CD4-positive, alpha-beta T cell treated with Interleukin-6 at 100 ng/mL for 8 hours (primary cell): ENCODE measurements at places on chromosomes 16 and 17.

DNA sequence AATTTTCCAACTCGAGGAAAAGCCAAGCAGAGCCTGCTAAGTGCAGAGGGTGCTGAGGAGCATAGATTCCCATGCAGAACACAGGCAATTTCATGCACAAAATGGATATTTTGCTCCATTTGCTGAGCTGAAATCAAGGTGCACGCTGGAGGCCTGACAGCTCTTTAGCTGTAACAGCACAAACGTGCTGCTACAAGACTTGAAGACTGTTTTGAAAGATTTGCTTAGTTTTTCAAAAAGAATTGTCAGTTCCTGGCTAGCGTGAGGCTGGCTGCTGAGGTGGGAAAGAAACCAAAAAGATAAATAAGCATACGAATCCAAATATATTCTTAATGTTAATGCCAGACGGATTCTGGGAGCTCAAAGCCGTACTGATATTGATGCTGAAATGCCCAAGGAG is 309.0 kb upstream of the MAF start:
- DNase-seq: no peak

GRCh38 chr17:859061-859823 is 77.1 kb downstream of the MRM3 start:
- DNase-seq: no peak

- no peak for DNase-seq
These were observed 27.0 kb upstream of the DOC2B start for GRCh38 chr17:208429-208828.

- no peak for DNase-seq
These were observed 21.6 kb downstream of the ZSWIM7 start for GRCh38 chr17:15977894-15978293.

GRCh38 chr16:47590472-47590871 is 129.3 kb downstream of the PHKB start:
- no peak for DNase-seq

- DNase-seq: no peak
These were observed 44.1 kb upstream of the EMP2 start for GRCh38 chr16:10624527-10624926.

DNA sequence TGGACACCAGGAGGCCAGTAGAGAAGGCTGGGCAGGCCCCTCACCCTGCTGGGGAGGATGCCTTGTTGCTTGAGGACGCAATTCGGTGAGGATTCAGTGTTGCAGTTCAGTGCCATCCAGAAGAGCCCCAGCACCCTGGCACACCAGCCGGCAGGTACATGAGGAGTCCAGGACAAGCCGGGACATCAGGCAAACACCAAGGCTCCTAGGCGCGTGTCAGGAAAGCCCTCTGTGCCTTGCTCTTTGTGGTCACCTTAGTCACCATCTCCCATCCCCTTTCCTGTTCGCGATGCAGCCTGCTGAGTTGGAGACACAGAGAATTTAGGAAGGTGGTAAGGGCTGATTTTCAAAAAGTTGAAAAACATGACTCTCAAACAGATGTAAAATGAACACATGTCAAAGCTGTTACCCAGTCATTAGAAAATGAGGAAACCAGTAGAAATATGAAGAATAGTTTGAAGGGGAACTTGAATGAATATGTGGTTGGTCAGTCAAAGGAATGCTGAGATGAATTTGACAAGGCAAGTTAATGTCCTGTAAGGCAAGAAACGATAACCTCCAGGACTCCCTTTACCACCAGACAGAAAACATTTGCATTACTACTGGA is 2.3 kb upstream of the NCBP3 start:
- no peak for DNase-seq

DNA sequence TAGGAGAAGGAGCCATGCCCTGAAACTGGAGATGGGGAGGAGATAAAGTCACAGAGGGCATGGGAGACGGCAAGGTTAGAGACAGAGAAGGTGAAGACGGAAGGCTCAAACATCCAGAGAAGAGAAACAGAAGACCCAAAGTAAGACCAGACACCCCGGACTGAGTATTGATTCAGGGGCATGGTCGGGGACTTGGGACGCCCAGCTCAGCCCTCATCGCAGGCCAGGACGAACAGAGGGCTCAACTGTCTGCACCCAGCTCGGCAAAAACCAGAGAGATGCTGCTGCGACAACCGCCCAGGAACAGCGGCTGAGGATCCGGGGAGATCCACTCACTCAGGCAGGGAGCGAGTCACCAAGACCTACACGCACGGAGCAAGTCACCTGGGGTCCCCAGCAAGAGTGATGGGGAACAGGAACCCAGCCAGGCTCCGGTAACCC is 999 bp downstream of the XYLT1 start:
- DNase-seq: no peak

- DNase-seq: no peak
These were observed 5.4 kb upstream of the BCAR1 start for GRCh38 chr16:75256696-75257343.

DNA sequence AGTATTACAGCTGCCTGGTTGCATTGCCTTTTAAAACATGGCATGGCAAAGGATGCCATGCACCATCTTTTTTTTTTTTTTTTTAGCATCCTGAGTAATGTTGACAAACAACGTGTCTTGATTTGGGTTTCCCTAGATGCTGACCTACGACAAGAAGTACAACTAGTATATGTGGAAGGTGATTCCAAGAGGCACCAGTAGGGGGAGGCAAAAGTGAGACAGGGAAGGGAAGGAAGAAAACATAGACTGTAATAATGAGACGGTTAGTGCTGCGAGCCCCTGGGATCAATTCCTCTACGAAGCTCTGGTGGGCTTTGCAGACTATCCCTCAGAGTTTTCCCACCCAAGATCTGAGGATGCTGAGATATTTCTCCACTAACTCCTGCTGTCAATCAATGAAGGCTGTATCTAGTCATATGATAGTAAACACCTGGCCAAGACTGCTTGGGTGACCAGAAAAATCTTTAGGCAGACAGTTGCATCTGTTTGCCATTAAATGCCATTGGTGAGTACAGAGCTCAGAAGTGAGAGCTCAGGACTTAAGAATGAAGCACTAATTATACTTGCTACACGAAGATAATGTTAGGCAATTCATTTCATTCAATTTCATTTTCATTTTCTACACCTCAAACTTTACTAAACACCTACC is 458.6 kb upstream of the GOT2 start:
- DNase-seq: no peak

DNA sequence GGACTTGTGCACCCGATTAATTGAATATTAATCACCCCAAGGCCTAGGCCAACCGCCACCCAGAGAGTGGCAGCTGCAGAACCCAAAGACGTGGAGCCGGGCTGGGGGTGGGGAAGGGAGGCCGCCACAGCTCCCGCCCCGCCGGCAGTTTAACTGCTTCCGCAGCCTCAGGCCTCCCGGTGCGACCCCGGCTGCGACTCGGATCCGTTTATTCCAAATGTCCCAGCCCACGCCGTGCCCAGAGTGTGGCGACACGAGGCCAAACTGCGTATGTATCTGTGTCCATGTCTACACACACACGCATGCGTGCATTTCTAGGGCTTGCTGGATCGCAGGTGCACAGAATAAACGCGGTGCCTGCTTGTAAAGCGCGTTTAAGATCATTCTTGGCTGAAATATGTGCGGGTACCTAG is 802 bp upstream of the TOB1 start:
- no peak for DNase-seq

DNA sequence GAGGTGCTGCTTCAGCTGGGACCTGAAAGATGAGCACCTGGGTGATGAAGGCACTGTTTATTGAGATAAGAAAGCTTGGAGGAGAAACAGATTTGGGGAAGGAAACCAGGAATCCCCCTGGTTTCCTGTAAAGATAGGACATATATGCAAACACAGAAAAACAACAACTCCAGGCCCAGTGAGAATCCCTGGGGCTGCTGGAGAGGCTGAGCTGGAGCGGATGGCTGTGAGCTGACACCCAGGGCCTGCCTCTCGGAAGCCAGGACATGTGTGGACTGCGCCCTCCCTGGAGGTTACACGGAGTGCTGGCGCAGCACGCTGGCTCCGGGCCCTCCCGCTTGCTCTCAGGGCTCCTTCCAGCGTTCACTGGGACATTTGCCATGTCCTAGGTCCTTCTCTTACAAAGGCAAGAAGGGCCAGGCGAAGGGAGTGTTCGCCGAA is 57.5 kb downstream of the CYB5B start:
- no peak for DNase-seq
